Testis (tissue), 5 donors: ENCODE measurements at places on chromosomes 3 and 15. TPM values are rescaled to one million over a fixed set of nuclear protein-coding genes. Genes with fewer than 3 reads are reported as not detected.

GRCh38 chr15:70777170-70777926 is 14.0 kb upstream of the UACA start:
- H3K4me1 ChIP-seq, result no peaks in the 10 kb centered on the region
- no peaks in the 10 kb centered on the region for H3K36me3 ChIP-seq
- no peak for DNase-seq
- no peaks in the 10 kb centered on the region for H3K27me3 ChIP-seq
- no peak overlapping the region for H3K4me3 ChIP-seq

- no peaks in the 10 kb centered on the region for H3K36me3 ChIP-seq
- no peak overlapping the region for H3K4me3 ChIP-seq
- DNase-seq, result no peak
- no peak overlapping the region for H3K27ac ChIP-seq
- peaks cover 11% of the 10 kb centered on the region for H3K4me1 ChIP-seq
Observed at GRCh38 chr3:195117978-195118581, 152.9 kb downstream of the XXYLT1 start.

GRCh38 chr3:167750272-167750971 is 14.9 kb downstream of the SERPINI1 start:
- no peaks in the 10 kb centered on the region for H3K36me3 ChIP-seq
- no peaks in the 10 kb centered on the region for H3K27me3 ChIP-seq
- DNase-seq, result no peak
- H3K27ac ChIP-seq, result no peak overlapping the region
- H3K4me3 ChIP-seq, result no peak overlapping the region

- no peak overlapping the region for H3K27ac ChIP-seq
- H3K4me3 ChIP-seq, result no peak overlapping the region
- H3K36me3 ChIP-seq, result no peaks in the 10 kb centered on the region
- H3K27me3 ChIP-seq, result no peaks in the 10 kb centered on the region
- no peaks in the 10 kb centered on the region for H3K4me1 ChIP-seq
- no peak for DNase-seq
Observed at GRCh38 chr3:195172039-195172684, 98.8 kb downstream of the XXYLT1 start.

DNA sequence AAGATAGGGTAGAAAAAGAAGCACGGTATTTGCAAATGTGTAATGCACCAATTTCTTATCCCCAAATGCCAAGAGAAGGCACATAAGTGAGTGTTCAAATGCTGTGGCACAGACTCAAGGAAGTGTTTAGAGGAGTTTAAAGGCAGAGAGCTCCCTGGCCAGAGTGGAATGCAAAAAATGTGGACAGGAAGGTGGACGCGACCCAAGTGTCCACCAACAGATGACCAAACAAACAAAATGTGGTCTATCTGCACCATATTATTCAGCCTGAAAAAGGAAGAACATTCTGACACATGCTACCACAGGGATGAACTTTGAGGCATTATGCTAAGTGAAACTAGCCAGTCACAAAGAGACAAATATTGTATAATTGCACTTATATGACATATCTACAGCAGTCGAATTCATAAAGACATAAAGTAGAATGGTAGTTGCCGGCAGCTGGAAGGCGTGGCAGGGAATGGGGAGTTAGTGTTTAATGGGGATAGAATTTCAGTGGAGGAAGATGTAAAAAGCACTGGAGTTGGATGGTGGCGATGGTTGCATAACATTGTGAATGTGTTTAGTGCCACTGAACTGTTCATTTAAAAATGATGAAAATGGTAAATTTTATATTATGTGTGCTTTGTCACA is 126.6 kb downstream of the SRGAP3 start:
- H3K36me3 ChIP-seq, result no peaks in the 10 kb centered on the region
- no peaks in the 10 kb centered on the region for H3K27me3 ChIP-seq
- H3K4me3 ChIP-seq, result no peak overlapping the region

- no peak for DNase-seq
- no peaks in the 10 kb centered on the region for H3K27me3 ChIP-seq
- H3K36me3 ChIP-seq, result no peaks in the 10 kb centered on the region
- no peak overlapping the region for H3K27ac ChIP-seq
- no peaks in the 10 kb centered on the region for H3K4me1 ChIP-seq
Observed at GRCh38 chr3:155194973-155195957, 98.2 kb downstream of the STRIT1 start.

GRCh38 chr3:167575000-167575600 is 78.6 kb downstream of the WDR49 start:
- no peaks in the 10 kb centered on the region for H3K36me3 ChIP-seq
- DNase-seq, result no peak
- no peaks in the 10 kb centered on the region for H3K4me1 ChIP-seq
- no peaks in the 10 kb centered on the region for H3K27me3 ChIP-seq

- no peaks in the 10 kb centered on the region for H3K27me3 ChIP-seq
- no peaks in the 10 kb centered on the region for H3K36me3 ChIP-seq
- H3K27ac ChIP-seq, result no peak overlapping the region
- no peak for DNase-seq
- no peak overlapping the region for H3K4me3 ChIP-seq
Observed at GRCh38 chr15:101444807-101445508, 44.5 kb downstream of the PCSK6 start.

- H3K4me3 ChIP-seq, result no peak overlapping the region
- DNase-seq, result peak; percentile 69
- no peak overlapping the region for H3K27ac ChIP-seq
- H3K36me3 ChIP-seq, result no peaks in the 10 kb centered on the region
Observed at GRCh38 chr3:127137113-127137512, 55.8 kb upstream of the PRR23E start.

DNA sequence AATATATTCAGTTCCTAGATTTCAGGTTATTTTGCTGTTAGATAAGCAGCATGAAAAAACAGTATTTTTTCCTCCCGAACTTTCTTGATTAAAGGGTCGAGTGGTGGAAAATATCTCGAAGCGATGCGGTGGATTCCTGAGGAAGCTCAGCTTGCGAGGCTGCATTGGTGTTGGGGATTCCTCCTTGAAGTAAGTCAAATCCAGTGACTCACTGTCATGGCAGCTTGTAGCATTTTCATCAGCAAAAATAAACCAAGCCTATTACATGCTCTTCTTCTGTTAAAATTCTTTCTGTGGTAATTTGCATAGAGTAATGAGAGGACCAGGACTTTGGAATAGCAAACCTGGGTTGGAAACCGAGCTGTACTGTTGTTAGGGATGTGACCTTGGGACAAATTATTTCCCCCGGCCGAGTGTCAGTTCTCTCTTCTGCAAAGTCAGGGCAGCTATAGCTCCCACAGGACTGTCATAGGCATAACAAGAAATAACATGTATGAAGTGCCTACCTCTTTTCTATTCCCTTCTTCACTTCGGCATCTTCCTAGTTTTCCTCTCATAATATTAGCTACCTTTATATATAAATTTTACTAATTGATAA is 75.6 kb downstream of the UBP1 start:
- no peaks in the 10 kb centered on the region for H3K27me3 ChIP-seq
- no peak overlapping the region for H3K27ac ChIP-seq
- DNase-seq, result no peak
- H3K36me3 ChIP-seq, result no peaks in the 10 kb centered on the region

GRCh38 chr3:194081826-194082225 is 54.1 kb upstream of the HES1 start:
- H3K36me3 ChIP-seq, result no peaks in the 10 kb centered on the region
- H3K27me3 ChIP-seq, result no peaks in the 10 kb centered on the region
- no peak for DNase-seq
- no peak overlapping the region for H3K27ac ChIP-seq
- no peak overlapping the region for H3K4me3 ChIP-seq
- no peaks in the 10 kb centered on the region for H3K4me1 ChIP-seq

GRCh38 chr3:45988804-45989203 is 6.8 kb downstream of the FYCO1 start:
- peaks cover 33% of the 10 kb centered on the region for H3K4me1 ChIP-seq
- DNase-seq, result no peak
- no peaks in the 10 kb centered on the region for H3K36me3 ChIP-seq
- H3K27me3 ChIP-seq, result no peaks in the 10 kb centered on the region
- H3K27ac ChIP-seq, result no peak overlapping the region
- no peak overlapping the region for H3K4me3 ChIP-seq

DNA sequence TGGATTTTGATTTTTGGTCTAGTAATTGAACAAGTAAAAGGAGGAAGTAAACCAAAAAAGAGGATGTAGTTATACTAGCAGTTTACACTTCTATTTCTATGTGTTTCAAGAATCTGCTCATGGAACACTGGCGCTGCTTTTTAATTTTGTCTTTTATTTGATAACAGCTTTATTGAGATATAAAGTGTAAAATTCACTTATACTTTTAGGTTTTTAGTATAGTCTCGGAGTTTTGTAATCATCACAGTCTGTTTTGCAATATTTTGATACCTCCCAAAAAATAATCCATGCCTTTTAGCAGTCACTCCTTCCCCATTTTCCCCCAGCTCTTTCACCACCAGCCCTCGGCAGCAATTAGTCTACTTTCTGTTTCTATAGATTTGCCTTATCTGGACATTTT is 18.0 kb downstream of the UBE2E2 start:
- H3K36me3 ChIP-seq, result no peaks in the 10 kb centered on the region
- no peaks in the 10 kb centered on the region for H3K27me3 ChIP-seq
- no peak overlapping the region for H3K4me3 ChIP-seq
- H3K4me1 ChIP-seq, result no peaks in the 10 kb centered on the region
- DNase-seq, result no peak
- no peak overlapping the region for H3K27ac ChIP-seq

DNA sequence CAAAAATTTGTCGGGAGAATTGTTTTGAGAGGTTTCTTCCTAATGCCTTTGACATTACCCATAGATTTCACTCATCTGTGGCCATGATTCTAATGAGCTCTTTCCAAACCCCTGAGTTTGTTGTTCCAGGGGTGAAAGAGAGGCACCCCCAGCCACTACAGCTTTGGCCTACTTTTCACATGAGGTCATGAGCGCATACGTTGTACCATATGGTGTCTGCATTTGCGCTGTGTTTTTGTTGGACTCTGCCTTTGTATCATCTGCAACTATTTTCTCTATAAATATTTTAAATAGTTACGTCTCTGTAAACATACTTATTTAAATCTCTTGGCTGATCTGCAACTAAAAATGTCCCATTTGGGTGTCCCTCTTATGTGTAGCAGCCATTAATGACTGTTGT is 107.9 kb downstream of the LRTM1 start:
- no peaks in the 10 kb centered on the region for H3K4me1 ChIP-seq
- no peak for DNase-seq
- no peak overlapping the region for H3K27ac ChIP-seq
- H3K4me3 ChIP-seq, result no peak overlapping the region

- H3K36me3 ChIP-seq, result no peaks in the 10 kb centered on the region
- H3K4me1 ChIP-seq, result no peaks in the 10 kb centered on the region
- no peak for DNase-seq
Observed at GRCh38 chr3:189212681-189213080, 40.9 kb downstream of the TPRG1 start.

DNA sequence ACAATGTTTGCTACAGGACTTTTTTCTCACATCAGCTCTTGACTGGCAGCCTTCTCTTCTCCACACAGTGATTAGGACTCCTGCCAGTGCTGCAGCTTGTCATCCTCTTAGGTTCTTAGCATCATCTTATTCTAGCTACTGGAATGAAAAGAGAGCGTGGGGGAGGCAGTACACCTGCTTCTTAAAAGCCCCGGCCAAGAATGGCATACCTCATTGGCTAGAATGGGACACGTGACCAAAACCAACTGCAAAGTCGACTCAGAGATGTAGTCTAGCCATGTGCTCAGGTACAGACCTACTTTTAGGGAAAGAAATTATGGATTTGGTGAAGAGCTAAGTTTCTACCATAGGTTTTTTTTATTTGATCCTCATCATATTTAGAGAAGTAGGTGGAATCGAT is 44.1 kb downstream of the RARB start:
- no peaks in the 10 kb centered on the region for H3K27me3 ChIP-seq
- H3K4me1 ChIP-seq, result no peaks in the 10 kb centered on the region
- no peaks in the 10 kb centered on the region for H3K36me3 ChIP-seq
- DNase-seq, result peak; percentile 43
- no peak overlapping the region for H3K27ac ChIP-seq

- no peaks in the 10 kb centered on the region for H3K4me1 ChIP-seq
- no peak for DNase-seq
- no peaks in the 10 kb centered on the region for H3K27me3 ChIP-seq
- no peaks in the 10 kb centered on the region for H3K36me3 ChIP-seq
- no peak overlapping the region for H3K4me3 ChIP-seq
- H3K27ac ChIP-seq, result no peak overlapping the region
Observed at GRCh38 chr3:64509206-64509605, 178.6 kb downstream of the ADAMTS9 start.

GRCh38 chr15:90609242-90610180 is 79.8 kb downstream of the CRTC3 start:
- no peak for DNase-seq
- no peak overlapping the region for H3K4me3 ChIP-seq
- no peaks in the 10 kb centered on the region for H3K27me3 ChIP-seq
- H3K27ac ChIP-seq, result no peak overlapping the region
- H3K36me3 ChIP-seq, result peaks cover 3% of the 10 kb centered on the region

GRCh38 chr15:43329217-43329959 is 985 bp downstream of the LCMT2 start:
- no peaks in the 10 kb centered on the region for H3K36me3 ChIP-seq
- peak overlapping the region; percentile 93 for H3K27ac ChIP-seq
- H3K4me3 ChIP-seq, result peak overlapping the region; percentile 80
- peaks cover 15% of the 10 kb centered on the region for H3K4me1 ChIP-seq

- H3K27ac ChIP-seq, result no peak overlapping the region
- H3K4me3 ChIP-seq, result no peak overlapping the region
- no peak for DNase-seq
- no peaks in the 10 kb centered on the region for H3K36me3 ChIP-seq
- H3K4me1 ChIP-seq, result no peaks in the 10 kb centered on the region
Observed at GRCh38 chr3:47098910-47099309, 65.0 kb downstream of the SETD2 start.

The KBTBD13 gene
- total RNA-seq, result 2.4 TPM

The CDAN1 gene
- total RNA-seq, result 43.5 TPM

The TRIM42 gene
- total RNA-seq, result 12.5 TPM

The MRAS gene
- 35.7 TPM for total RNA-seq

The CACNA2D2 gene
- 16.1 TPM for total RNA-seq

The INAFM2 gene
- total RNA-seq, result 49.8 TPM

The PPP1R14D gene
- total RNA-seq, result 0.55 TPM
